Renal cortex interstitium (tissue), 15 donors: ENCODE measurements at places on chromosomes 12 and 14.

- DNase-seq, result peak; percentile 66
Observed at GRCh38 chr12:94650143-94651056, at the start of gene TMCC3. Gene TMCC3, minus strand, starts transcription at chr12:94650557. Its CDS starts 127 bp downstream, at chr12:94650430.

DNA sequence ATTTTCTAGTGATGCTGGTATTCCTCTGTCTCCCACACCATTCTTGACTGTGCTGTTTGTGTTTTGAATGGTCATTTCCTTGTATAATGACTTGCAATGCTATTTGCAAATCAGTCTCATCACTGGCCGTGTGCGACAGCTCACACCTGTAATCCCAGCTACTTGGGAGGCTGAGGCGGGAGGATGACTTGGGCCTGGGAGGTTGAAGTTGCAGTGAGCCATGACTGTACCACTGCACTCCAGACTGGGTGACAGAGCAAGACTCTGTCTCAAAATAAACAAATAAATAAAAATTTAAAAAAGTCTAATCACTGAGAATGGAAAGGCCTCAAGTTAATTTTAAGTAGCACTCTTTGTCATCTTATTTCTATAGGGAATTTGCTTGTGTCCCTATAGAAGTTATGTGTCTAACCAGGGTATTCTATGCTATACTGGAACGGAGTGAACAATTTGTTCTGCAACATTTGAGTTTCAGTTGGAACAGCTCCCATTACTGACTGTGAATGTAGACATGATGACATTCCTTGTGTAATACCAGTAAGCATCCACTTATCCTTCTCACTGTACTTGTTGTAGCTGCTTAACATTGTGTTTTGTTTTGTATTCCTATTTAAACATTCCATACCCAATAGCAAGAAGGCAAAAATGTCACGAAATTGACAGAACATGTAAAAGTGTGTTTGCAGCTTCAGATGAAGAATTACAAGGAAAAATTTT lies 126.3 kb downstream of the MGST1 start:
- no peak for DNase-seq

GRCh38 chr14:55964091-55964490 lies 154.1 kb upstream of the PELI2 start:
- no peak for DNase-seq

GRCh38 chr12:642633-643474 lies 20.4 kb downstream of the NINJ2 start:
- no peak for DNase-seq

DNA sequence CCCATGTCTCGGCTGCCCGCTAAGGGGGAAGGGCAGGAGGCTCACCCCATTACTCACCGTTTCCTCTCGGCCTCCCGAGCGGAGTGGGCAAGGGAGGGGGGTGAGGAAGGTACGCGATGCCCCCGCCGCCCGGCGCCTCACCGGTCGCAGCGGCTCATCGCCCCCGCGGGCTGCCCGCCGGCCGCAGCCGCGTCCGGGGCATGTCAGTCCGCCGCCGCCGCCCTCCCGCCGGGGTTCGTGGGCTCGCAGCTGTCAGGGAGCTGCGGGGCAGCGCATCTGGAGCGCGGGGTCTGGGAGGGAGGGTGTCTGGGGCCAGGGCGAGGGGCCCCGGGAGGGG lies 461 bp downstream of the SLC8A3 start:
- no peak for DNase-seq

GRCh38 chr12:99146185-99146584 lies 501.1 kb downstream of the APAF1 start:
- DNase-seq, result no peak
